Thoracic aorta (tissue), 2 donors: ENCODE measurements at places on chromosomes 7 and 10. TPM values are rescaled to one million over a fixed set of nuclear protein-coding genes. Genes with fewer than 3 reads are reported as not detected.

GRCh38 chr7:12529971-12530710 is 40.4 kb upstream of the SCIN start:
- no peaks in the 10 kb centered on the region for H3K27me3 ChIP-seq
- DNase-seq: no peak
- no peaks in the 10 kb centered on the region for H3K36me3 ChIP-seq

Gene CALHM3
- not detected for total RNA-seq

Gene VIM
- total RNA-seq: 5,884 TPM

DNA sequence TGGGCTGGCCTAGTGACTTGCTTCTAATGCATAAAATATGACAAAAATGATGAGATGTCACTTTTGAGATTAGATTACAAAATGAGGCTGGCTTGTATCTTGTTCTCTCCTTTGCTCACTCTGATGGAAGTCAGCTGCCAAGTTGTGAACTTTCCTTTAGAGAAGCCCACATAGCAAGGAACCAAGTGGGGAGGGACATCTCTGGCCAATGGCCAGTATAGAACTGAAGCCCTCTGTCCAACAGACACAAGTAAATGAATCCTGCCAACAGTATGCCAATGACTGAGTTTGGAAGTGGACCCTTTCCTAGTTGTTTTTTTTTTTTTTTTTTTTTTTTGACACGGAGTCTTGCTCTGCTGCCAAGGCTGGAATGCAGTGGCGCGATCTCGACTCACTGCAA is 3.3 kb downstream of the ZC3HC1 start:
- no peaks in the 10 kb centered on the region for H3K27me3 ChIP-seq
- DNase-seq: no peak
- peaks cover 18% of the 10 kb centered on the region for H3K36me3 ChIP-seq
- H3K27ac ChIP-seq: no peak overlapping the region
- H3K4me3 ChIP-seq: no peak overlapping the region
- no peaks in the 10 kb centered on the region for H3K4me1 ChIP-seq

Gene TLX1
- total RNA-seq: not detected

Gene LLCFC1
- total RNA-seq: not detected

Gene CYP2C19
- total RNA-seq: not detected

GRCh38 chr10:20144268-20144667 is 328.0 kb downstream of the PLXDC2 start:
- no peak overlapping the region for H3K4me3 ChIP-seq
- no peaks in the 10 kb centered on the region for H3K27me3 ChIP-seq
- no peaks in the 10 kb centered on the region for H3K36me3 ChIP-seq
- DNase-seq: no peak

DNA sequence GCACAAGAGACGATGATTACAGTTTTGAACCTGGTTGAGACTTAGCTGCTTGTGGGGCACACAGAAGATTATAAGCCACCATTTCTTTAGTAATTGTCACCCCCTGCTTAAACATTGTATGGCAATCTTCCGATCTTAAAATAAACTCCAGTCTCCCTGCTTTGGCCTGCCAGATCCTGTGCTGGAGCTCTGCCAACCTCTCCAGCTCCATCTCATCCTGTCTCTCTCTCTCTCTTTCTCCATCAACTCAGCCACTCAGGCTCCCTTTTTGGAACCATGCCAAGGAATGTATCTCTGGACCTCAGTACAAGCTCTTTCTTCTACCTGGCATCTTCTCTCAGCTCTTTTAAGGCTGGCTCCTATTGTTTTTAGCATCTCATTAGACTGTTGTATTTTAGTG is 1053.2 kb downstream of the REEP3 start:
- no peaks in the 10 kb centered on the region for H3K27me3 ChIP-seq
- H3K27ac ChIP-seq: no peak overlapping the region
- H3K36me3 ChIP-seq: no peaks in the 10 kb centered on the region
- H3K4me3 ChIP-seq: no peak overlapping the region
- H3K4me1 ChIP-seq: peaks cover 12% of the 10 kb centered on the region

DNA sequence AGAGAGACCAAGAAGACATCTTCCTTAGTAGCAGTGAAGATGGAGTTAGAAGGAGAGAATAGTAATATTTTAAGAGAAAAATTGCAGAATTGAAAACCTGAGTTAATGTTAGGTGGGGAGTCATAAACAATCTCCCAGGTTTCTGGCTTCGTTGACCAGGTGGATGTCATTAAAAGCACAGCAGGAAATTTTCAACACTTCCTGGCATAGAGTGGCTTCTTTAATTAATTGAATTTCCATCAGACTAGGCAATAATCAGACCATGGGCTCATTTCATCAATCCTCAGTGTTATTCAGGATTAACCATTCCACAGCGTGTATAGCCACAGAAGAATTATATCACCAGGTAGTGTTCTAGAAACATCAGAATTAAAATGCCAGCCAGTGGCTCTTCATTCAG is 268.2 kb downstream of the CCDC3 start:
- no peaks in the 10 kb centered on the region for H3K27me3 ChIP-seq
- H3K27ac ChIP-seq: no peak overlapping the region
- peaks cover 19% of the 10 kb centered on the region for H3K4me1 ChIP-seq
- no peak overlapping the region for H3K4me3 ChIP-seq
- DNase-seq: no peak

DNA sequence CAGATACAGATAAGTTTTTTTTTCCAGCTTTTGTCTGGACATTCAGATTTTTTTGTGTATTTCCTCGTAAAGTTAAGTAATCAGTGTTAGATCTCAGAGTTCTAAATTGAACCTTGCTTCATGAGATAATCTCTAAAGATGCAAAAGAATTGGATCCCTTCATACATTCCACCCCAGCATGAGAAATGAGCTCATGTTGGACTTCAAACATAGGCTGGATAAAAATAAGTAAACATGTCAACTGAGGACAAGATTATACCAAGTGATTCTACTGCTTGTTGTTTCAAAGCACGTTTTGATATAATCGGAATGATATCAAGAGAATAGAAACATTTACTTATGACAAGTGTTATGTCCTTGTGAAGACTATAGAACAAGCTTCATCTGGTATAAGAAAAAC is 117.0 kb upstream of the DKK1 start:
- no peak for DNase-seq
- H3K27ac ChIP-seq: no peak overlapping the region
- H3K4me3 ChIP-seq: no peak overlapping the region

Gene IL6
- total RNA-seq: 15.7 TPM

DNA sequence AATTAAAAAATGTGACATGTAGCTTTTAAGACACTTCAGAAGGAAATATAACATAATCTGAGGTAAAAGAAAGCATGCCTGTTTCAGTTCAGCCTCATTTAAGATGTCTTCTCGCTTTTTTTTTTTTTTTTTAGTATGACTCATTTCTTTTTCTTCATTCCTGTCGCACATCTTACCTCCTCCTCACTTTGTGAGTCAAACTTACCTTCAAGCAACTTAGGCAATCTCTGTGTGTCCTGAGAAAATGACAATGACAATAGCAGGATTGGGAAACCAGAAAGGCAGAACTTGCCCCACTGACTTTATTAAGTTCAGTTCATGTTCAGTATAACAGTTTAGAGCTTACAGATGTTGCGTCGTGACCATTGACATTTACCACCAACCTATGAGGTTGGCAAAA is 7.7 kb downstream of the PTN start:
- no peak for DNase-seq
- no peak overlapping the region for H3K27ac ChIP-seq
- no peaks in the 10 kb centered on the region for H3K36me3 ChIP-seq
- H3K4me3 ChIP-seq: no peak overlapping the region

- no peak for DNase-seq
- peaks cover 26% of the 10 kb centered on the region for H3K4me1 ChIP-seq
These were observed 155.4 kb downstream of the NRP1 start for GRCh38 chr10:33179067-33179466.

Gene RASSF4
- total RNA-seq: 48.5 TPM

GRCh38 chr10:71231206-71231605 is 18.8 kb downstream of the UNC5B start:
- H3K4me3 ChIP-seq: no peak overlapping the region
- H3K27me3 ChIP-seq: no peaks in the 10 kb centered on the region
- no peaks in the 10 kb centered on the region for H3K36me3 ChIP-seq
- DNase-seq: no peak
- peaks cover 49% of the 10 kb centered on the region for H3K4me1 ChIP-seq

Gene CPEB3
- total RNA-seq: 12.2 TPM

Gene NPFFR1
- 0.14 TPM for total RNA-seq

GRCh38 chr10:42551582-42552187 is 86.7 kb downstream of the ZNF33B start:
- H3K4me1 ChIP-seq: peaks cover 23% of the 10 kb centered on the region
- no peak overlapping the region for H3K27ac ChIP-seq
- H3K4me3 ChIP-seq: peak overlapping the region; percentile 86
- no peak for DNase-seq
- no peaks in the 10 kb centered on the region for H3K27me3 ChIP-seq
- H3K36me3 ChIP-seq: peaks cover 8% of the 10 kb centered on the region

Gene ANKRD2
- total RNA-seq: not detected

DNA sequence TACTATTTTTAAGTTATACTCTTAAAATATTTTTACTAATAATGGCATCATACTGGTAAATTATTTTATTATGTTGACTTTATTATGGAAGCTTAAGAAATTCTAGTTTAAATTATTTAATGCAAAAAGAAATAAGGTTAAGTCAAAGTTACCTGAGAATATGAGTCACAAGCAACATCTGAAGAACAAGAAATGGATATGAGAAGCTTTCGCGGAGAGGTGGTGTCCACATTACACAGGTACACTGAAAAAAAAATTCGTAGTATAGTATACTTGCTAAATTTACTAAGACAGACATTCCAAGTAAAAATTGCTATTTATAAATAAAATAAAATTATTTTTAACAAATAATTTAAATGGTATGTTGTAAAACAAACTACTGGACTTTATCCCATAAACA is 143.8 kb downstream of the AVL9 start:
- H3K27me3 ChIP-seq: no peaks in the 10 kb centered on the region
- DNase-seq: no peak
- H3K4me1 ChIP-seq: no peaks in the 10 kb centered on the region

DNA sequence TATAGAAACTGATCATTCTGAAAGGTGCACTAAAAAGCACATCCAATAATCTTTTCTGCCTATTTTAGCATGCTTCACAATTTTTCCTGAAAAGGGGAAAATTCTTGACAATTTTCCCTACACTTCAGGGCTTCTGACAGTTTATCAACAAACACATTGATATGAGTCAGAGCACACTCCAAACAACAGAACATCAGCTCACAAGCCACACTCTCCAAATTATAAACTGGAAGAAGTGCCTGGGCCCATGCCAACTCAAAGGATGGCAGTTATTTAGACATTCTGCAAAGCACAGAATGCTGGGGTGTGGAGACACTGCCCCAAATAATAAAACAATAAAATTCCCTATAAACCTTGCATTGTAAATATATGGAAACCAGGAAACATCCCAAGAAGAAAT is 90.8 kb downstream of the ELAPOR2 start:
- H3K36me3 ChIP-seq: no peaks in the 10 kb centered on the region
- no peak overlapping the region for H3K27ac ChIP-seq
- H3K4me3 ChIP-seq: no peak overlapping the region
- no peaks in the 10 kb centered on the region for H3K27me3 ChIP-seq
- DNase-seq: no peak
- H3K4me1 ChIP-seq: no peaks in the 10 kb centered on the region

DNA sequence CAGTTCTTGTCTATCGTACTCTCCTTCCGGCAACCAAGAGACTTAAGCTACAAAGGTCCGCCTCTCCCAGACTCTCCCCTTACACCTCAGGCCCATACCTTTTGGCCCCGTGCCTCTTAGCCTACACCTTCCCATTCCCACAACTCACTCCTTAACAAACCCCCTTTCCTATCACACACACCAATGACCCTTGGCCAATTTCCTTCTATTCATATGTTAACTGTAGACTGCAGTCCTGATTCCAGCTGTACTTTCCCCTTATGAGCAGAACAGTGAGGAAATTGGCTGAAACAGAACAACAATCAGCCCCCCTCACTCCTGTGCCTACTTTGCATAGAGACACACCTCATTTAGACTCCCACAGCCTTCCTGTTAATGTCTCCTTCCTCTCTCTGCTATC is 1.4 kb upstream of the TMEM139 start:
- H3K27ac ChIP-seq: no peak overlapping the region
- peaks cover 3% of the 10 kb centered on the region for H3K4me1 ChIP-seq
- H3K36me3 ChIP-seq: no peaks in the 10 kb centered on the region

Gene SFR1
- 4.9 TPM for total RNA-seq

DNA sequence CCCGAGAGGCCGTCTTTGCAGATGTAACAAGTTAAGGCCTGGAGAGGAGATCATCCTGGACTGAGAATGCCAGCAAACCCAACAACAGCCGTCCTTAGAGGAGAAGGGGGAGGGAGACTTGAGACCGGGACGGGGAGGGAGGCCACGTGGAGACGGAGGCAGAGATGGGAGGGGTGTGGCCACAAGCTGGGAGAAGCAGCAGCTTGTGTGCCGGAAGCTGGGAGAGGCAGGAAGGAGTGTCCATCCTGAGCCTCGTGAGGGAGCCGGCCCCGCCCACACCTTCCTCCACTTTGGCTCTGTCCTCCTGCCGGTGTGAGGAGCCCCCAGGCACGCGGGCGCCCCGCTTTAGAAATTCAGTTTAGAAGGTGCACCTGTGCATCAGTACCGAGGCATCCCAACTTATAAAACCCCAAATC is 95.7 kb downstream of the DNAJB6 start:
- DNase-seq: no peak
- H3K27ac ChIP-seq: no peak overlapping the region
- no peaks in the 10 kb centered on the region for H3K36me3 ChIP-seq
- H3K4me1 ChIP-seq: peaks cover 9% of the 10 kb centered on the region
- peak overlapping the region; percentile 57 for H3K4me3 ChIP-seq
- H3K27me3 ChIP-seq: no peaks in the 10 kb centered on the region

DNA sequence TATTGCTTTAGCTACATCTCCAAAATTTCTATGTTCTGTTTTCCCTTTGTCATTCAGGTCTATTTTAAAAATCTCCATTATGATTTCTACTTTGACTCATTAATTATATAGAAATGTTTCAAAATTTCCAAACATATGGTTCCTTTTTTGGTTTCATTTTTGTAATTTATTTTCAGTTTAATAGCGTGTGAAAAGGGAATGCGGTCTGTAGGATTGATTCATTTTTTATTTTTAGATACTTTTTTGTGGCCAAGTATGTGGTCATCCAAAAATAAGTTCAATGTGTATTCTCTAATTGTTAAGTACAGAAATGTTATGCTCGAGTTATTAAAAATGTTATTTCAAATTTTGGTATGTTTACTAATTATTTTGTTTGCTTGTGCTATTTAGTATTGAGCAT is 72.5 kb upstream of the ANKRD1 start:
- H3K27me3 ChIP-seq: no peaks in the 10 kb centered on the region
- no peak for DNase-seq
- H3K36me3 ChIP-seq: no peaks in the 10 kb centered on the region

- H3K4me3 ChIP-seq: peak overlapping the region; percentile 46
- H3K4me1 ChIP-seq: no peaks in the 10 kb centered on the region
- H3K27ac ChIP-seq: no peak overlapping the region
- DNase-seq: no peak
These were observed 116.6 kb downstream of the KLF6 start for GRCh38 chr10:3668276-3668965.
